ENCODE measurements at places on chromosomes 5 and 9.
A peak's percentile ranks its signal among the peaks of the same experiment; 100 is the strongest.

GRCh38 chr5:176660530-176660859 is 13.2 kb downstream of the TSPAN17 start:
- DNase-seq = no peak

GRCh38 chr5:175561085-175561484 is 82.7 kb downstream of the SFXN1 start:
- DNase-seq = no peak

DNA sequence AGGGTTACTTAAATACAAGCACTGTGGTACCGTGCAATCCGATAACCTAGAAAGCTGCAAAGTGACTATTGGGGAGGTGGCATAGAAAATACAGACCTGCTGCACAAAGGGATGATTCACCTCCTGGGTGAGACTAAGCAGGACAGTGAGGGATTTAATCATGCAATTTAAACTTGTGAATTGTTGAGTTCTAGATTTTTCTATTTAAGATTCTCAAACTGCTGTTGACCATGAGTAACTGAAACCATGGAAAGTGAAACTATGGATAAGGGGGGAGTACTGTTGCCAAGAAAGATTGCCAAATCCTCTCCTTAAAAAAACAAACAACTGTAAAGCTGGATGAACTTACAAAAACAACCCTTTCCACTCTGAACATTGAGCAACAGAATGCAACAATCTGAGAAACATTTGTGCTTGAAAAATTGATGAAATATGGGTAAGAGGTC is 61.5 kb upstream of the NUDT12 start:
- DNase-seq = peak; percentile 5

GRCh38 chr5:132971483-132972435 is 8.3 kb upstream of the AFF4 start:
- DNase-seq = no peak

DNA sequence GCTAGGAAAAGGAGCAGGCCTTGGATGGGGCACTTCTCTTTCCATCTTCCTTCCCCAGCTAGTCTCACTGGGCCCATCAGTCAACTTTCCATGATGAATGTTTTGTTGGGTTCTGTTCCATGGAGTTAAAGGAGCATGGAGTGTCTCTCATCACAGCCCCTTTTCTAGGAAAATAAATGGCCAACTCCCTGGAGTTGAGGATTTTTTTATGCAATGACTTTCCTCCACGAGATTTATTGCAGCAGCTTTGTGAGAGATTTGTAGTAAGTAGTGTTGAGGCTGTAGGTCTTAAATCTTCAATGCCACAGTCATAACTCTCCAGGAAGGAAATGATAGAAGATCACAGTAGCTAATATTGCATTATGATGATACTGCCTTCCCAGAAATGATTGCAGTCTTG is 45.6 kb upstream of the SLC44A1 start:
- no peak for DNase-seq

DNA sequence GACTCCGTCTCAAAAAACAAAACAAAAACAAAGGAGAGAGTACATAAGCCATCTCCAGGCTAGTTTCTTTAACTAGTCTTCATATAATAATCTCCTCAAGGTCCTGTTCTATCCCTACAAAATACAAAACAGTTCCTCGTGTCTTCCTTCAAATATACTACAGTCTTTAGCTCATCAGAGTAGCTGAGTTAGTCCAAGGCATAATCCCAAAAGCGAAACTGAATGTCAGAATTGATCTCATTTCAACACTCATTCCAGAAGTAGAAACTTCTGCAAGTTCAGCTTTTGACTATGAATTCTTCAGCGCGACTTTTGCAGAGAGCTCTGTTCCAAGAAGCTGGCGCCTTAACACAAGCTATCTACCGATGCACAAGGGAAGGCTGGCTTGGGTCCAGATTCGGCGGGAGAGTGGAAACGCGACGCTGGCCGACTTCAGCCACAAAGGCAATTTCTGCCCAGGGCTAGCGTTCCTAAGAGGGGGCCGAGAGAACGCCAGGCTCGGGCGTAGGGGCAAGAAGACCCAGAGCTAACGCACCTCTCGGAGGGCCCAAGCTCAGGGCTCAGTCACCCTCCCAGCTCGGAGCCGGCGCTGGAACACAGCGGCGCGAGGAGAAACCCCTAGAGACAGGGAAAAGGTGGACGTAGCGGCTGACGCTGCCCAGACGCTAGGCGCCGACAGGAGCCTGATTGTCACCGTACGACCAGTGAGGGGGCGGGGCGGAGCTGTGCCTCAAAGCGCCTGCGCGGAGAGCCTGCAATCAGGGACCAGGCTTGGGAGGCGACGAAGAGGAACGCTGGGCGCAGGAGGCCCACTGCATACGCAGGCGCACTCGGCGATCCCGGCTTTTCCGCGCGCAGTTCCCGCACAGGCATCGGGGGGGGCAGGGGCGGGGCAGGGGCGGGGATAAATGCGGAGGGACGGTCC is 469 bp upstream of the HSDL2 start:
- DNase-seq = peak; percentile 99

GRCh38 chr5:143680672-143681259 is 131.2 kb upstream of the HMHB1 start:
- DNase-seq = no peak

- DNase-seq = no peak
These were observed 227.4 kb downstream of the MAN2A1 start for GRCh38 chr5:109917154-109917546.

DNA sequence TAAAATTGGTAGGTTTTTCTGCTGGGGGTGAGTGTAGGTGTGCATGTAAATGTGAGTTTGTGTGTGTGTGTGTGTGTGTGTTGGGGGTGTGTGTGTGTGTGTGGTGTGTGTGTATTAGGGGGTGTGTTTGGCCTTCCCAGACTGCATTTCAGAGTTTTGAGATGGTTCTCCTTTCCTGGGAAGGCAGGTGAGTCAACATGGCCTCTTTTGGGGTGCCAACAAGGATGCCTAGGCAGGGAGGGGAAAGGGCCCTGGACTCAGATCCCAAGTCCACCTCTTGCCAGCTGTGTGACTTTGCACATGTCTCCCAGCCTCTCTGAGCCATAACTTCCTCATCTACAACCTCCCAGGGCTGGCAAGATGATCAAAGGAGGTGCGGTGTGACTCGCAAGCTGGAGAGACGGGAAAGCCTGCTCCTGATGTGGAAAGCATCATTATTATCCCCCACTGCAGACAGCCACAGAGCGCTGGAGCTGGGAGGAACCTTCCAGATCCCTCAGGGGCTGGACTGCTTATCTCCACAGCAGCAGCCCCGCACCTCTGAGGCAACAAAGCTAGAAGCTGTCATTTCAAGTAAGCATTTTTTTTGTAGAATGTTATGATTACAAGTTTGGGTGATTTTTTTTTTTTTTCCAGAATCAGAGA is 63.5 kb upstream of the TBC1D2 start:
- DNase-seq = peak; percentile 32

- no peak for DNase-seq
These were observed 51.1 kb upstream of the SH3PXD2B start for GRCh38 chr5:172505403-172505759.

- no peak for DNase-seq
These were observed 112.9 kb upstream of the STC2 start for GRCh38 chr5:173441053-173441628.

DNA sequence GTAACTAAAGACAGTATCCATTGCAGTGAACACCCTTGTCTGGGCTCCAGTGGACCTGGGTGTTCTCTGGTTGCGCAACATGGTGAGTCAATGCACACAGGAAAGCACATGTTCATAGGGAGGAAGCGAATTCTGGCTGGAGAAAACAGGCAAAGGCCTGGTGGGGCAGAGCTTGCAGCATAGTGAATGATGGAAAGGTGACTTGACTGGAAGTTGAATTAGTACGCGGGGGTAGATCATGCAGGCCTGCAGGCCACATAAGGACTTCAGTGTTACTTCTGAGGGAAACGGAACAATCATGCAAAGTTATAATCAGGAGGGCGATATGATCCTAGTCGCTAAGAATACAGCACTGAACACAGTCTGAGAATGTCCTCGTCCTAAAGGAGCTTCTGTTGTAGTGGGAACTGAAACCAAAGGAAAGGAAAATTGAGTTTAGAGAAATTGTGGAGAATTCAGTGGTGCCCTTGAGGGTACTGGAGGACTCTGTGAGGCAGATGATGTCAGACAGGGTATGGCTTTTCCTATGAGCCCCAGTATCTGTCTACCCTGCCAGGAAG is 71.9 kb upstream of the RANBP3L start:
- DNase-seq = no peak

GRCh38 chr5:53962306-53962705 is 348.1 kb downstream of the ARL15 start:
- DNase-seq = no peak

- DNase-seq = no peak
These were observed 21.6 kb upstream of the SPATA31D4 start for GRCh38 chr9:81906671-81907070.

- no peak for DNase-seq
These were observed 163.8 kb upstream of the PAPPA start for GRCh38 chr9:115989831-115990230.

GRCh38 chr5:119398727-119399466 is 43.1 kb downstream of the TNFAIP8 start:
- DNase-seq = no peak

GRCh38 chr9:95874303-95874988 is 1.0 kb upstream of the ERCC6L2 start:
- peak; percentile 18 for DNase-seq

DNA sequence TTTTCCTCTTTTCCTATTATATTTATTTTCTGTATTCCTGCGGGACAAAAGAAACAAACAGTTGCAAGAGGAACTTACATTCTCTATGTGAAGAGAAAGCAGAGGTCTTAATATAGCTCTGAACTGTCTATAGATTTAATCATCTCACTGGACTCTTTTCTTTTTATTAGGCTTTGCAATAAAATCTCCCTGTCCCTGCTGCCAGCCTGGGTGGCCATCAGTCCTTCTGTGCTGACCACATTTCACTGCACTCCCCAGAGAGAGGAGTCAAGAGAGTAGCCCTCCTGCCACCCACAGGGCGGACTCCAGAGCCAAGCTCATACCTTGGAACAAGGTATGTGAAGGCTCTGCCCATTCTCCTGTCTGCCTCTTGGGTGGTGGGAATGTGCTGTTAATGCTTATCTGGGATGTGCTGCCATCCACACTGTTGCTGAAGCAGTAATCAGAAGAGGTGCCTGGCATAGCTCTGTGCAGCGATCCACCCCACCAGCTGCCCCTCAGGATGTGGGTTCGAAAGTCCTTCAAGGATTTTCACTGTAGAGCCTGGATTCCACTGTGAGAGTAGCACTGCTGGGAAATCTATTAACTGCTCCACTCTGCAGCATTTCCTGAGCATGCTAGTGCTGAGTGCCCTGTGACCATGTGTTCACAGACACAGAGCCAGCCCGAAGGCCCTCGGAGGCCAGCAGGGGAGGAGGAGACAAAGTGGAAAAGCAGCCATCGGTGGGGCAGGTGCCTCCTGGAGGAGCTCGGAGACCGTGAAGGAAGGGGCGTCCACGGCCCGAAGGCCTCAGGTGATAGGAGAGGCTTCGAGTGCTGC is 334.6 kb downstream of the MED10 start:
- DNase-seq = no peak

- DNase-seq = no peak
These were observed at the start of gene NREP for GRCh38 chr5:111756581-111757354. NREP (minus strand) TSS chr5:111757194; CDS start chr5:111755772, 1,422 bp downstream.

GRCh38 chr9:36855448-36856315 is 178.4 kb downstream of the PAX5 start:
- DNase-seq = peak; percentile 37

DNA sequence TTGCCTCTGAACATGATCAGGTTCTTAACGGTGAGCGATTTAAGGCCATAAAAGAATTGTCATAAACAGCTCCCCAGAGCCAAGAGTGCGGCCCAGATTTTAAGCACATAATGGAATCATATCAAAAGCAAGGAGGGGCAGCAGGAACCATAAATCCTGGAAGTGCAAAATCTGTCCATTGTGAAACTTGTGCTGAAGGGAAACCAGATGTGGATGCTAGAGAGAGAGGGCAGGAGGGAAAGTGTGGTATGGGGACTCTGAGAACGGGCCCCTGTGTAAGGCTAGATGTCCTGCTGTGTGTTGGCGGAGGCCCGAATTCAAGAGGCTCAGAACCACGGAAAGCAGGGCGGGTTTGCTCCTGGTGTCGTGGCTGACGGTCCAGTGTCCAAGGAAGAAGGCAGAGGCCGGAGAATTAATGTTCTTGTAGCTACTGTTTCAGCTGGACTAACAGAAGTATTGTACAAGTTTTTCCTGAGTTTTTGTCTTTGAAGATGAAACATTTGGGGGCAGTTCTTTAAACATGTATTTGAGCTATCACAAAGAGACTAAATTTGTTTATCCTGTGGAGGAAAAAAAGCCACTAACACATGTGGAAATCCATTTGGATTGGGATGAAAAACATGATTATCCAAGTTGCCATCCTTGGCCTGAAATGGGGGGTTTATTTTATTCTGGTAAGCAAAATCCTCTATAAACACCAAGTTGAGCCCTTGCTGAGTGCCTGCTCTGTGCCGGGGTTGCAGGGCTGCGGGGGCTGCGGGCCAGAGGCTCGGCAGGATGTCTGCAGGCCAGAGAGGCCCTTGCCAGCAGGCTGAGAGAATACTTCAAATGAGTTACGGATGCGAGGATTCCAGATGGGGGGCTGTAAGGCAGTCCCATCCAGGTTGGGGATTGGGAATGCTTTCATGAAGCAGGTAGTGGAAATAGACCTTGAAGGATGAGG is 9.2 kb upstream of the CXCL14 start:
- no peak for DNase-seq

GRCh38 chr5:55480781-55481180 is 54.0 kb downstream of the PLPP1 start:
- peak; percentile 34 for DNase-seq

DNA sequence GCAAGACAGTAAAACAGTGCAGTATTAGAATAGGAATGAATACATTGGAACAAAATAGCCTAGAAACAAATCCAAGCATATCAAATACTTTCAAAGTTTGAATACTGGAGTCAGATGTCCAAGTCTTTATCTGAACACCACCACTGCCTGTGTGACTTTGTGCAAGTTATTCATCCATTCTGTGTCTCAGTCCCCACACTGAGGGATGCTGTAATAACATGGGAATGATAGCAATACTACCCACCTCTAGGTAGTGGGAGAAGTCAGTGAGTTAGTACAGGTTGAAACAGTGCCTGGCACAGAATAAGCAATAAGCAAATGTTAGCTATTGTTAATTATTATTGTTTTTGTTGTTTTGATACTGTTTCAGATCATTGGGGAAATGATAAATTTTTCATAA is 130.9 kb downstream of the SUSD1 start:
- DNase-seq = no peak

DNA sequence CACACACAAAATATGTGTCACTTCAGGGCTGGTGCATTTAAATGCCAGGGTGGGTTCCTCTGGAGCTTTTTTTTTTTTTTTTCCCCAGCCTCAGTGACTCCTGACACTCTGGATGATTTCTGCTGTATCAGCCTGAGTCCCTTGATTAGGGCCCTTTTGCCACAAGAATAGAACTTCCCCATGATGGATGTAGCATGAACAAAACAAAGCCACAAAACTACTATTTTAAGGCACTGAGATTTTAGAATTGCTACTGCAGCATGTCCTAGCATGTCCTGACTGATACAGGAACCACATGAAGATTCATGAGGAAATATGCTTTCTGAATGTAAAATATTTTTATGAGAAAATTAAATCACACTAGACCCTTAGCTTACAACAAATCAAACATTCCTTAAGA is 13.9 kb upstream of the ADGRD2 start:
- no peak for DNase-seq

All from AG08396 (cell line).